ENCODE measurements at places on chromosomes 3 and 15.

DNA sequence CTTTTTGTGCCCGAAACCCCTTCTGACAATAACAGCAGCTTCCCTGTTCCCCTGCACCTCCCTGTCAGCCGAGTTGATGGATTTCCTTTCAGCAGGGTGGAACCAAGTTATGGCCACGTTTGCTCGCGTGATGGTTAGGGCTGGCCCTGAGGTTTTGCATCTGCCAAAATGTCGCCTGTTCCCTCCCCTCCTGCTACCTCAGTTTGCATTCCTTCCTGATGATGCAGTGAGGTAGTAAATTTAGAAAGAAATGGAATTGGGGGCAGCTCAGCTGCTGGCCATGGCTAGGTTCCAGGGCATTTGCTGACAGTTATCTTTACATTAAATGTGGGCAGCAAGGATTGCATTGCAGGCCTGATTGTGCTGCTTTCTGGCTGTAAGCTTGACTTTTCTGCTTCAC is 13.2 kb downstream of the LIMD1 start:
- no peak for ATAC-seq

DNA sequence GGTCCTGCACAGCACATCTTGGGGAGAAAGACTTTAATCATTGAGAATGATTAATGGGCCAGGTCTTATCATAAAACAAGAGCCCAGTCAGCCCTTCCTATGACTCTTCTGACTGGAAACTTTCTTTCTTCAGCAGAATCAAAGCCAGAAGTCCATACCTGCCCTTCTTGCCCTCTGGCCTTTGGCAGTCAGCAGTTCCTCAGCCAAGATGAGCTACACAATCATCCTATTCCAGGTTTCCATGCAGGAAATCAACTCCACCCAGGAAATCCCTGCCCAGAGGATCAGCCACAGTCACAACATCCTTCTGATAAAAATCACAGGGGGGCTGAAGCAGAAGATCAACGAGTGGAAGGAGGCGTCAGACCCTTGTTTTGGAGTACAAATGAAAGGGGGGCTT is 26.9 kb downstream of the ZNF589 start:
- no peak for ATAC-seq

GRCh38 chr3:27487383-27487782 is 3.2 kb upstream of the SLC4A7 start:
- ATAC-seq: no peak

DNA sequence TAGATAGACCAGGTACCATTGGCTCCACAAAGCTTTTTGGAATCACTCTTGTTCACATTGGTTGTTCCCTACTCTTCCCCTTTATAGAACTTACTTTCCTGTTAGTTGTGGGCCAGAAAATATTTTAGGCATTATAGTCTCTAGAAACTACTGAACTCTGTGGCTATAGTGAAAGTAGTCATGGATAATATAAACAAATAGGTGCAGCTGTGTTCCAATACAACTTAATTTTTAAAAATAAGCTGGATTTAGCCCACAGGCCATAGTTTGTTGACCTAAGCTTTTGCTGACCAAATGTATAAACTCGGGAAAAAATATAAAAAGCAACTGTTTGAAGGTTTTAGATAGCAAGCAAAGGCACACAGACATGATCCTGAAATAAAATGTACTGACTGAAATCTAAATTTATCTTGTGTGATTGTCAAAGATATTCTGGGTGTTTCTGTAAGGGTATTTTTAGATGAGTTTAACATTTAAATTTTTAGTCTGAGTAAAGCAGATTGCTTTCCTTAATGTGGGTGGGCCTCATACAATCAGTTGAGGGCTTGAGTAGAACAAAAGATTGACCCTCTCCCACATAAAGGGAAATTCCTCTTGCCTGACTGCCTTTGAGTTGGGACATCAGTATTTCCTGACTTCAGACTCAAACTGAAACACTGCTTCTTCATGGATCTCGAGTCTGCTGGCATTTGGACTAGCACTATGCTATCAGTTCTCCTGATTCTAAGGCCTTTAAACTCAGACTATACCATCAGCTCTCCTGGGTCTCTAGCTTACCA is 13.2 kb downstream of the IQCB1 start:
- no peak for ATAC-seq

DNA sequence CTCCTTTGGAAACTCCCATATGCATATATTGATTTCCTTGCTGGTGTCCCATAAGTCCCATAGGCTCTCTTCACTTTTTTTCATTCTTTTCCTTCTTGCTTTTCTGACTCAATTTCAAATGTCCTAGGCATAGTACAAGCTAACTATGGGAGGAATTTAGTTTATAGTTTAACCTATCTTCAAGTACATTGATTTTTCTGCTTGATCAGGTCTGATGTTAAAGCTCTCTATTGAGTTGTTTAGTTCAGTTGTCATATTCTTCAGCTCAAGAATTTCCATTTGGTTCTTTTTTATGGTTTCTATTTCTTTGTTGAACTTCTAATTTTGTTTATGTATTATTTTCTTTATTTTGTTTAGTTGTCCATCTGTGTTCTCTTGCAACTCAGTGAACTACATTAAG is 121.3 kb upstream of the MNS1 start:
- ATAC-seq: no peak

GRCh38 chr3:190092250-190092649 is 28.4 kb downstream of the P3H2 start:
- no peak for ATAC-seq
